ENCODE measurements at places on chromosomes 11 and 22.
A peak's percentile ranks its signal among the peaks of the same experiment; 100 is the strongest.

- ATAC-seq, result no peak
Measured at GRCh38 chr11:102915044-102915375, 40.2 kb upstream of the MMP12 start.

- ATAC-seq, result no peak
Measured at GRCh38 chr11:123479048-123479837, 49.2 kb downstream of the GRAMD1B start.

DNA sequence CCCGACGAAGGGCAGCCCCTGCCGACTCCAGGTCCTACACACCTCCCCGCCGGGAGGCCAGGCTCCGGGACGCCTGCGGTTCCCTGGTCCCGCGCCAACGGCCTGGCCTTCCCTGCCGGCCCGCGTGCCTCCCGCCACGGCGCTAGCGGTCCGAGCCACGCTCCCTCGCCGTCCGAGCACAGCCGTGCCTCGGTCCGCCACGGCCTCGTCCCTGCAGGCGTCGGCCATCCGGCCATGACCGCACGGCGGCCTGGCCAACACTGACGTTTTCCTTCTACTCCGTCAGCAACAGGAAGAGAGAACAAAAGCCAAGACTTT, 532 bp downstream of the EIF4G2 start:
- no peak for ATAC-seq

- ATAC-seq, result no peak
Measured at GRCh38 chr11:128830290-128831173, 36.6 kb downstream of the KCNJ1 start.

DNA sequence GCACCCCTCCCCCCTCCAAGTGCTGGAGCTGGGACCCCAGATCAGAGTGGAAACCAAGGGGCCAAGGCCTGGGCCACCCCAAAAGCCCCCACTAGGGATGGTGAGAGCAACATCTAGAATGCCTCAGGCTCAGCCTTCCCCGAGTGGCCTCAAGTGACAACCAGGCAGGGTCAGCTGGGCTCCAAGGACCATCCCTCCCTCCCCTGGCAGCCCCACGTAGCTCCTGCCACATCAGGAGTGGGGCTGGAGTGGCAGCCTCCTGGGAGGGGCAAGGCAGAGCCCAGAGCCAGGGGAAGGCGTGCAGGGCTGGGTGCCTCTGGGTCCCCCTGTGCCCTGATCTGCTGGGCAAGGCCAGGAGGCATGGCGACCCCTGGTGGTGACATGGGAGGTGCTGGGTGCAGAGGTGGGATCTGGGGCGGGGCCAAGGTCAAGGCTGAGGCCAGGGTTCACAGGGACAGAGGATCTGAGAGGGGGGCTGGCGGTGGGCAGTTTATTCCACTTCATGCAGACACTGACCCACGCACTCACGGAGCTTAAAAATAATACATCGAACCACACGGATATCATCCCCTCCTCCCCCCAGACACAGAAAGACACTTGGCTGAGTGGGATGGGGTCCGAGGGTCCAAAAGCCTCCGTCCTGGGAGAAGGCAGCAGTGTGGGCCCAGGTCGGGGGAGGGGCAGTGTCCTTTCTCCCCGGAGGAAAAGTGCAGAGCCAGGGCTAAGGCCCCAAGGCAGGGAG, 15.8 kb upstream of the EHD1 start:
- peak; percentile 79 for ATAC-seq

GRCh38 chr11:74449369-74449931, 17.9 kb downstream of the KCNE3 start:
- peak; percentile 72 for ATAC-seq

Measured in gastroesophageal sphincter (tissue), 4 donors.